Stimulated activated CD4-positive, alpha-beta T cell treated with anti-CD3 and anti-CD28 coated beads, TNF-alpha, amount 100 ng/mL, for 4 hours (primary cell): ENCODE measurements at places on chromosomes 3 and 15.

DNA sequence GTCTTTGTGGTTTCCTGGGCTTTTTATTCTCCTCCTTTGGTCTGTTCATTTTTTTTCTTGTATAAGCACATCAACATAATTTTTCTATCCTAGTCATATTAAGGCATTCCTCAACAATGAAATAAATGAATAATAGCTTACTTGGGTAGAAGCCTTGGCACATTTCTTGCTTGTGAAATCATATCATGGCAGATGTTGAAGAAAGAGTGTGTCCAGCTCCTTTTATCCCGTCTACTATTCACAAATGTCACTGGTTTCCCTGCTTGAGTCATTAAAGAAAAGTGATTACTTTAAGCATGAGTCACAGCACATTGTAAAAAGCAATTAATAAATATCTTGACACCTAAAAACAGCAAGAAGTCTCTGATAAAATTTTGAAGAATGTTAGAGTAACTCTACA is 42.1 kb downstream of the MINAR1 start:
- no peak for DNase-seq

DNA sequence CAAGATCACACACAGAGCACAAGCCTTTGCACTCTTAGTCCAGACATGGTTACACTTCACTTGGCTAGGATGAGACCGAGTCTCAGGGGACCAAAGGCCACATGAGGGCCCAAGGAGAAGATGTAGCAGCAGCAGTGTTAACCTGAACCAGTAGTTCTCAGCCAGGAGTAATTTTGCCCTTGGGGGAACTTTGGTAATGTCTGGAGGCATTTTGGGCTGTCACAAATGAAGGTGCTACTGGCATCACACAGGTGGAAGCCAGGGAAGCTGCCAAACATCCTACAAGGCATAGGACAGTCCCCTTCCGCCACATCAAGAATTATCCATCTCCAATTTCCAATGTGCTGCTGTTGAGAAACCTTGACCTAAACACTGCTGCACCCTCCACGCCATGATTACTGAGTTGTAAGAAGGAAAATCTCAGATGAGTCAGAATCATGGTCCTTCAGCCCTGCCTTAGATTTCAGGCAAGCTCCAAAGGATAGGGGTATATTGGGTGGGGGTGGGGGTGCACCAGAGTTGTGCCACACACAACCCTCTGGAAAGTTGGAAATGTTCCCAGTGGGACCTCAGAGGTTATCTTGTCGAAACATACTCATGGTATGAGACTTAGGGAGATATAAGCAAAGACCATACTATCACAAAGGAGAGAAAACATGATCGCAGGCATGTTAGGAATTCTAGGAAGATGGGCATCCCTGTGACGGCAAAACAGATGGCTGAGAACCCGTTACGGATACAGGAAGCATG is 36.2 kb downstream of the SEMA5B start:
- DNase-seq = no peak

- DNase-seq = no peak
These were observed 13.9 kb upstream of the RTP1 start for GRCh38 chr3:187183210-187183862.

- no peak for DNase-seq
These were observed 48.6 kb upstream of the CHRNB4 start for GRCh38 chr15:78689626-78690025.

DNA sequence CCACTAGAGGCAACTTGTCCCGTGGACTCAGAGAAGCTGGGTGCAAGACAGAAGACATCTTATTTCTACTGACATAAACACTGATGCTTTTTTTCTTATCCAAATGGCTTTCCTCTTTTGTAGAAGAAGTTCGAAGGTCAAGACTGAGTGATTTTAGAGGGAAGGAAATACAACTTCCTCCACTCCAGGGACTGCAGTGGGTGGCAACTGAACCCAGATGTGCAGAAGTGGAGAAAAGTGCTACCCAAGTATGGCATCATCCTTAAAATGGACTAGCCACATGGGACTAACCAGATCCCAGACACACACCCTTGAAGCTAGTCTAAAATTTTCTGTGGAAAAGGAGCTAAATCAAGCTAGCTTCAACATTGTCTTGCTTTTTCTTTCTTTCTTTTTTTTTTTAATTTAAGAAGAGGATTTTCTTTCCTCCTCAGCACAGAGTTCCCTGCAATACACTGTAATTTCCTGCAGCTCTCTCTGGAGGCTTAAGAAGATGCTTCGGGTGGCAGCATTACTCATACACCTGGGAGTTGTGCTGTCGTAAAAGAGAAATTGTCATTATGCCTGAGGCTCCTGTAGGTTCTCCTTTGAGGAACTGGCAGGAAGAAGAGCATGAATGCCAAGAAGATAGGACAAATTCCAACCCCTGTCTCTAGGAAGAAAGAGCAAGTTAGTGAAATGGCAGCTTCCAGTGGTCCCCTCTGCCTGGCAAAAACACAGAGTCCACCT is 3.8 kb upstream of the FRMD4B start:
- no peak for DNase-seq

DNA sequence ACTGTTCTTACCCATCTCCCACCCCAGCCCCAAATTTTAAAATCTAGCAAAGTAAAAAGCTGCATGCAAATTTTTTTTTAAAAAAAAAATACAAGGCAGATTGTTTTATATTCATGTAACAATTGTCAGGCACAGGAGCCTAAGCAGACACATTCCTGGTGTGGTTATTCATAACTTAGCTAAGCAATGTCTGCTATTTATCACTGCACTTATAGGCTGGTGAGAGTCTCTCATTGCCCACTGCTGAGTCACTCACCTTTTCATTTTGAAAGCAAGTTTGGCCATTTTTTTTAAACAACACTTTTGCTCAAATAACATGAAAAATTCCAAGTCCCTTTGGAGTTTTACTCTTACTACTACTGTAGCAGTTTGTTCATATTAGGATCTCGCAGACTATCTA is 413.9 kb downstream of the RBMS3 start:
- no peak for DNase-seq

DNA sequence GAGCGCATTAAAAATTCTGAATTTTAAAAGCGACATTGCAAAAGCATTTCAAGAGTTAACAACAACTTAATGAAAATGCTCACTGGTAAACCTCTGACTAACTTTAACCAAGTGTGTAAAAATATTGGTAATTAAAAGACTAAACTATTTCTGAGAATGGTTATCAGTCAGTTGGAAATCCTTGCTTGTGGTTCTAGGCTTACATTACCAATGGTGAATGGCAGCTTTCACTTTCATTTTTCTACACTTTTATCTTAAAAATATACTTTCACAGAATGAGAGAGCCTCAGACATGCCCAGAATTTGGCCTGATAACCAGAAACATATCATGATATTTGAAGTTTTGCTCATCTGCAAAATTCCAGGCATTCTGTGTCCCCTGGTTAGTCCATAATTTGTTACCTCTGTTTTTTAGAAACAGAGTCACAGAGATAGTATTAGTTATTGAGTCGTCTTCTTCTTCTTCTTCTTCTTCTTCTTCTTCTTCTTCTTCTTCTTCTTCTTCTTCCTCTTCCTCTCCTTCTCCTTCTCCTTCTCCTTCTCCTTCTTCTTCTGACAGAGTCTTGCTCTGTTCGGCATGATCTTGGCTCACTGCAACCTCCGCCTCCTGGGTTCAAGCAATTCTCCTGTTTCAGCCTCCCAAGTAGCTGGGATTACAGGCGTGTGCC is 5.5 kb upstream of the RNF111 start:
- no peak for DNase-seq

DNA sequence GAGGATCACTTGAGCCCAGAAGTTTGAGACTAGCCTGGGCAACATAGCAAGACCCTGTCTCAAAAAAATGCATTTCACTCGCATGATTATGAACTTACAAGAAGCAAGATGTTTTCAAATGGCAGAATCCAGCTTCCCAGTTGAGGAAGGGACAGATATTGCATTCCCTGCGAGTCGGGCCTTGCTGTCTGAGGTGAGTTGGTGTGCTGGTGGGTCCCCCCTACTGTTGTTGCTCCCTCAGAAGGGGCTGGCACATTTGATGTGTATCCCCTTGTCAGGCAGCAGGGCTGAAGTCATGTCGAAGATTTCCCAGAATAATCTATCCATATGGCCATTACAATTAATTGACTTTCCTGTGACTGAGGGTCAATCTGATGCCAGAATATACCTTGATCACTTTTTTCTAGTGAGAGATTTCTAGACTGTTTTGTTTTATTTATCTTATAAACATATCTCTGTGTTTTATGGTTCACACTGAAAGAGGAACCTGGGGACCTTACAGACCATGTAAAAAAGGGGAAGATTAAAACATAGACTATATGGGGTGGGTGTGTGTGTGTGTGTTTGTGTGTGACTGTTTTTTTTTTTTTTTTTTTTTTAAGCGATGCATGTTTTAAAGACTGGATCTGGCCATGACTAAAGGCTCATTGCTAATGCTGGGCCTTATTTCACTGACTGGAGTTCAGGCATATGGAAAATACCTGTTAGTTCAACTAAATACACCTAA is 112.1 kb upstream of the MRPS22 start:
- no peak for DNase-seq

DNA sequence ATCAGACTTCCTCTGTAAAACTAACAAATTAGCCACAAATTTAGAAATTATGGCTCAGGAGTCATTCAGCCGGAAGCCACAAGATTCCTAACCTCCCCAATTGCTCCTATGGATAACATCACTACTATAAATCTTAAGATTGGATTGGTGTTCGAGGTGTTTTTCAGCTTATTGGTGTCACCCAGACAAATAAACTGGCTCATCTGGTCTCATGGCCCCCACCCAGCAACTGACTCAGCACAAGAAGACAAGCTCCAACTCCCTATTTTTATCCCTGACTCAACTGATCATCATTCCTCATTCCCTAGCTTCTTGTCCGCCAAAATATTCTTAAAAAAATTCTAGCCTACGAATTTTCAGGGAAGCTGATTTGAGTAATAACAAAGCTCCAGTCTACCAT is 135.1 kb upstream of the STRIT1 start:
- DNase-seq = no peak

- DNase-seq = no peak
These were observed 341.0 kb upstream of the RASGRP1 start for GRCh38 chr15:38905632-38906031.

DNA sequence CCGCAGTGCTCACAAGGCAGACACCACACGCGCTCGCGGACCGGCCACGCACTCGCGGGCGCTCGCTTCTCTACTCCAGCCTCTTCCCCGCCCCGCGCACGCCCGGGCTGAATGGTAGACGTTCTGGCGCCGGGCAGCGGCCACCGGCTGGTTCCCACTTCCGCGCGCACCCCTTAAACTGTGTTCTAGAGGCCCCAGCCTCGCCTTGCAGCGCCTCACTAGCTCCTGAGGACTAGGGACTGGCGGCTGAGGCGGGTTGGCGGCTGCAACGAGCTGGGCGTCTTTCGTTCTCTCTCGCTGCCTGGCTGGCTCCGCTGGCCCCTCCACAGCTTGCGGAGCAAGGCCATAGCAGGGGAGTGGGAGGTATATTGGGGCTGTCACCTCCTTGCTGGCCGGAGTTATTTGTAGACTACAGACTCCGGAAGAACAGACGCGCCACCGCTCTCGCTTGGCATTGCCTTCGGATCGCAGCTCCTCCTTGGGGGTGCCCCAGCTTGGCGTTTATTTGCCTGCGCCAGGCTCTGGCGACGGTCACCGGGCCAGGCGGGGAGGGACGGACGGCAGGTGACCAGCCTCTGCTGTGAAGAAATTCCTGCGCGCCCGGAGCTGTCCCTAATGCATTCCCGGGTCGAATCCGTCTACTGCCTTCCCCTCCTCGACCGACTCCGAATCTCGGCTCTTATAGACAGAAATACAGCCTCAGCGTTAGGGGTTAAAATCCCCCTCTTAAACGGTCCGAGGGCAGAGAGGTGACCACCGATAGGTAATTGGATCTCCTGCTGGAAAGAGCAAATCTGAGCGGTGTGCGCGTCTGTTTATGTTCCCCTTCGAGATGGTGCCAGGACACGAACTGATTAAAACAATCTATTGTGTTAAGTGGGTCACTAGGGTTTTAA is 1.3 kb downstream of the GREM1 start:
- DNase-seq = no peak
